ENCODE measurements at places on chromosomes 11 and 22.
A peak's percentile ranks its signal among the peaks of the same experiment; 100 is the strongest.

GRCh38 chr11:59267196-59267595 lies 54.5 kb upstream of the MPEG1 start:
- no peak for DNase-seq

- DNase-seq, result no peak
These were observed 110.3 kb upstream of the TMEM45B start for GRCh38 chr11:129705341-129705740.

DNA sequence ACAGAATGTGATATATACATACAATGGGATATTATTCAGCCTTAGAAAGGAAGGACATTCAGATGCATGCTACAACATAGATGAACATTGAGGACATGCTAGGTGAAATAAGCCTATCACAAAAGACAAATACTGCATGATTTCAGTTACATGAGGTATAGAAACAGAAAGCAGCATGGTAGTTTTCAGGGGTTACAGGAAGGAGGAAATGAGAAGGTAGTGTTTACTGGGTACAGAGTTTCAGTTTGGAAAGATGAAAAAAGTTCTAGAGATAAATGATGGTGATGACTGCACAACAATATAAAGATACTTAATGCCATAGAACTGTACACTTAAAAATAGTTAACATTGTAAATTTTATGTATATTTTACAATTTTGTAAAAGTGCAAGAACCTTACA lies 266.7 kb upstream of the C11orf87 start:
- DNase-seq, result no peak

GRCh38 chr11:33868647-33869461 lies 23.0 kb downstream of the LMO2 start:
- no peak for DNase-seq

DNA sequence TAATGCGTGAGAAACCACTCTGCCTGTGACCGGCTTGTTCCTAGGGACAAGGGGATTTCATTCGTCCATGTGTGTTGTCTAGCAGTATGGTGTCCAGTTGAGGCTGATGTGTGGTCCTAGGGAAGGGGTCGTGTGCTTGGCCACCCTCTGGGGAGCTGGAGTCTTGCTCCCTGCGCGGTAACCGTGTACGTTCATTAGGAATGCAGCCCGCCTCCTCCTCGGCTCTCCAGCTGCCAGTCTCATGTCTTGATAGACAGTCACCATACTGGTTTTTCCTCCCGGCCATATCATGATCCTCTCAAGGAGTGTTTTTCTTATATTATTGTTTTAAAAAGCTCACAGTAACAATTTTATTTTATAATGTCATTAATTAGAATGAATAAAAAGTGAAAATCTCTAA lies 5.9 kb downstream of the CTTN start:
- no peak for DNase-seq

DNA sequence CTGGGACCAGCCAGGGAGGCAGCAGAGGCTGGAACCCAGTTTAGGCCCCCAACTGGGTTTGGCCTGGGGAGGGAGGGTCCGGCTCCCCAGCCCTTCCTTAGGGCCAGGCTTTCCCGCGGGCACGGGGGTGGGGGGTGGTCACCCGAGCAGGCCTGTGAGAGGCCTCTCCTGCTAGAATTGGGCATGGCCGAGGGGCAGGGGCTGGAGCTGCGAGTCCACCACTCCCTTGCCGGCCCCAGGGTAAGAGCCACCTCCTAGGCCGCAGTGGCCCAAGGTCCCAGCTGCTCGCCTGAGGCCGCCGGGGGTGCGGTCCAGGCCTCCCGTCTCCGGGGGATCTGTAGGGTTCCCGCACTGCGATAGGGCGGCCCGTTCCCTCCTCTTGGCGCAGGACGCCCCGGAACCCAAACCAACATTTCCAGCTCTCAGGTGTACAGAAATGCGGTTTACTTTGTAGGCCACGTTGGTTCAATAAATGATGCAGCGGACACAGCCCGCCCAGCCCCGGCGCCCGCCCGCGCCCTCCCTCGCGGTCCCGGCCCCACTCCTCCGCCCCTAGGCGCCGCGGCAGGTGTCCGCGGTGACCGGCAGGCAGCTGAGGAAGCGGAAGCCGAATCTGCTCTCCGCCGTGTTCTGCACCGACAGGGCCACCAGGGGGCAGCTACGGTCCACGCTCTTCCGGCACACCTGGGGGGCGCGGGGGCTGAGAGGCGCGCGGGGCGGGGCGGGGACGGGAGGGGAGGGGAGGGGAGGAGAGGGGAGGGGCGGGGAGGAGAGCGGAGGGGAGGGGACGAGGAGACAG lies 5.9 kb downstream of the LMNTD2 start:
- peak; percentile 55 for DNase-seq

- peak; percentile 63 for DNase-seq
These were observed 29.4 kb upstream of the SLN start for GRCh38 chr11:107741044-107741823.

GRCh38 chr11:37089439-37089838 lies 491.4 kb upstream of the RAG2 start:
- no peak for DNase-seq

DNA sequence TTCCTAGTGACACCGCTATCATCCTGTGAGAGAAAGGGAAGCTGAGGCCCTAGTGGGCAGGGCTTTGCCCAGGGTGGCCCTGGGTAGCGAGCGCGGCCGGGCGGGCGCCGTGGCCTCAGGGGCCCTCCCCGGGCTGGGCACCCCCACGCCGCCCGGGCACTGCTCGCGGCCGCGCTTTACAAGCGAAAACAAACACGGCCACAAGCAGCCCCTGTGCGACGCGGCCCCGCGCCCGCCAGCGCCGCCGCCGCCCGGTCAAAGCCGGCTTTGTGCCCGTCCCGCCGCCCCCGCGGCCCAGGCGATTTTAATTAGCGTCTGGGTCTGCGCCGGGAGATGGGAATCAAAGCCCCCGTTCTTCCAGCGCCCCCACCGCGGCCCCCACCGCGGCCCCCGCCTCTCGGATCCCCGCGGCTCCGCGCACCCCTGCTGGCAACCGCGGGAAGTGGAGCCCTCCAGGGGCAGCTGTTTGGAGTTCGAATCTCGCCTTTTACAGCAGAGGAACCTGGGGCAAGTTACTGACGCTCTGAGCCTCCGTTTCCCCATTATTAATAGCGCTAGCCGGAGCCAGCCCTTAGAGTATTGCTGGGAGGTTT lies 47.9 kb downstream of the CHRDL2 start:
- no peak for DNase-seq

GRCh38 chr11:61345954-61346843 lies 13.2 kb downstream of the TKFC start:
- DNase-seq, result peak; percentile 11

- no peak for DNase-seq
These were observed 22.6 kb upstream of the OLFML1 start for GRCh38 chr11:7462706-7463105.

DNA sequence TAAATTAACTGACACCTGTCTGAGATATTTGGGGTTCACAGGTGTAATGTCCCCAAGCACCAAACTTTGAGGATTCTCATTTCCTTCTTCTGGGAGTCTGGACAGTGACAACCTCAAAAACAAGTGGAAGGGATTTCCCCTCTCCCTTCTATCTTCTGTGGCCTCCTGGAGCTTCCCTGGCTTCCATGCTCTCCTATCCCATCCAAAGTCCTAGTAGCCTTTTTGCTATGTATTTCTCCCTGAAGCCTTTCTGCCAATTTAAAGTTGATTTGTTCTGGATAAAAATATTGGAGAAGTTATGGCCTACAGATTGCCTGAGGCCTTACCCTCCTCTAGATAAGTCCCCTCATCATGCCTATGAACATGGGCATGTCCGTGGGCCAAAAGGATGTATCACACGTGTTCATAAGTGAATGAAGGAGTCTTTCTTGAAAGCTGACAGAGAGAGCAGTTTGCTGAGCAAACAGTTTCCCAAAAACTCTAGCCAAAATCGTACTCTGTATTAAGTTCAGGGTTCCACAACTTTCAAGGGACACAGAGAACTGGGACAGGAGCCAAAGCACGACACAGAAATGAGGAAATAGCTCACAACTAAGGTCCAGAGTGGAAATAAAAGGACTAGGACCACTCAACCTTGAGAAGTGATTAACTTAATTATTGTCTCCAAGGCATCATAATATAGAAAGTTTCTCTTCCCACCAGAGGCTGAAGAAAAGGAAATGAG lies 6.7 kb downstream of the HEPACAM start:
- DNase-seq, result no peak

DNA sequence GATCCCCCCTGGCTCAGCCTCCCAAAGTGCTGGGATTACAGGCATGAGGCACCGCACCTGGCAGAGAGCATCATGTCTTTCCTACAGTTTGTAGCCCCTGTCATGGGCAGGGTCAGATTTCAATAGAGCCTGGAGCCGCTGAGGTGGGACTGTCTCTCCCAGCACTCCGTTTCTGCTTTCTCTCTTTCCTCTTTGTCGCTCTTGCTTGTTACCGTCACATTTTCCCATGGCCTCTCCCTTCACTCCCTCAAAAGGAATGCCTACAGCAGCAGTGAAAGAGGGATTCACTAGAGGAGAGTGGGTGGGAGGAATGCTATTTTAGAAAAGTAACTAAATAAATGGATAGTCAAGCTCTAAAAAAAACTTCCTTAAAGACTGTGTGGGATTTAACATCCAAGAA lies 136.7 kb upstream of the TTC12 start:
- DNase-seq, result no peak

GRCh38 chr22:45863981-45864751 lies 112.8 kb downstream of the WNT7B start:
- peak; percentile 73 for DNase-seq

DNA sequence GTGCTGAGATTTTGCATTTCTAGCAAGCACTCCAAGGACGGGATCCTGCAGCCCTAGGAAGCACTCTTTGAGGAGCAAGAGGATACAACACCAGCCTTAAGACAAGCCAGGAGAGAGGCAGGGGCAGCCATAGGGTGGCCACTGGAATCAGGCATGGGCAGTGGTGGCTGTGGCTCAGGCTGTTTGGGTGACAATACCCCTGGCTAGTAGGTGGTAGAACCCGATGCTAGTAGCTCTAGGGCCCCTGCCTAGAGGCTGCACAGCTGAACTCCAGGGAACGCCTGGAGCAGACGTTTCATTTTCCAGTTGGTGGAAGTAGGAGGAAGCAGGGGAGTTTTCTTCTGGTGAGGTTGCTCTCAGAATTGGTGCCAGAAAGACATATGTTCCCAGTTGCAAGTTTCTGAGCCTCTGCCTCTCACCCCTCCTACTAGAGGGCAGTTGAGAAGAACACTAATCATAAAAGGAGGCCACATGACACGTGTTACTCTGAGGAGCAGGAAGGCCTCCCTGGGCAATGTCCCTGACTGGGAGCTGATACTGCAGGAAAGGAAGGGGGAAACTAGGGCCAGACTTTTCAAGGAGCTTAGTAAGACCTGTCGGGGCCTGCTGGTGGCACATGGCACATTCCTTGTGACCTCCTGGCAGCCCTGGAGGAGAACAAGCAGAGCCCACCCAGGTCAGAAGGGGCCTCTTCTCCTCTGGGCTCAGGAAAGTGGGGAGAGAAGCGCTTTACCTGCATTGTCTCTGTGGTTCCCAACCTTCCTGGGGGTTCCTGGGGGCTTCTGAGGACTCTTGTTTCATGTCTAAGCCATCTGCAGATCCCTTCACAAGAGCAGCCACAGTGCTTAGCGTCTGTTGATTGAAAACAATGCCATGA lies 56.6 kb upstream of the DRD2 start:
- DNase-seq, result no peak

DNA sequence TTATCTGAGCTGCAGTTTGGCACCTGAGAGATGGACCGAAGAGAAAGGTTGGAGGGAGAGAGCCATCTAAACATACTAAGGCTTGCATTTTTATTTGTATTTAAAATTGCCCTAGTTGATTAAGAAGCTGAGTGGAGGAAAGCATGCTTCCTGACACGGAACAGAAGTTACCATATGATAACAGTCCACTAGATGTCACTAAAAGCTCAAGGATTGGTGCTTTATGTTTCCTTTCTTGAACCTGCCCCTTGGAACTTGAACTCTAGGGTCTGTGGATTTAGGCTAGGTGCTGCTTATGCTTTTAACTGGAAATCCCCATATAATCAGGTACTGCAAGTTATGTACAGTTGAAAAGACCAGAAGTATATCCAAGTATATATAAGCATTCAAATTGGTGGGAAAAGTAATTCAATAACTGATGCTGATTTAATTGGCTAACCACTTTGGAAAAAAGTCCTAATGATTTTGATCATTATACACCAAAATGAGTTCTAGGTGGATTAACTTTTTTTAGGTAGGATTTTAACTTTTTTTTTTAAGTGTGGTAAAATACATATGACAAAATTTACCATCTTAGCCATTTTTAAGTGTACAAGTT lies 9.5 kb downstream of the RBMXL2 start:
- DNase-seq, result peak; percentile 73

- DNase-seq, result no peak
These were observed 653 bp downstream of the GRK3 start for GRCh38 chr22:25564979-25565677.

- no peak for DNase-seq
These were observed 24.3 kb downstream of the MPPED1 start for GRCh38 chr22:43435851-43436811.

- no peak for DNase-seq
These were observed 1174.4 kb downstream of the BRD1 start for GRCh38 chr22:48653306-48653705.

- no peak for DNase-seq
These were observed 971.7 kb upstream of the CHORDC1 start for GRCh38 chr11:91194546-91194945.

- DNase-seq, result peak; percentile 47
These were observed 534 bp downstream of the RBFOX2 start for GRCh38 chr22:36027935-36028645.

DNA sequence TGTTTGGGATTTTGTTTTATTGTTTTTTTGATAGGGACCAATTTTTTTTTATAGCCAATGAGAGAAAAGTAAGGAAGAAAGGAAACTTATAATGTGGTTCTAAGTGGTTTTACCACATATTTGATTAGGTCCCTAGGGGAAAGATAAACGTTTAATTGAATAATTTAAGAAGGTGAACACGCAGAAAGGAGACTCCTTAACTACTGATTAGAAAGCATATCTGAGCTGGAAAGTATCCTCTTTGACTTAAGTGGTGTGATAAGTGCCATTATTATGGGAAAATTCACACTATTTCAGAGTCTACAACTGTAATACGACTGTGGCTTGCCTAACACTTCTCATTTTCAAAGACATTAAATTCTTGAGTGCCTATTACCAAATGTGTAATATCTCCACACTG lies 106.5 kb upstream of the GRAMD1B start:
- no peak for DNase-seq

GRCh38 chr22:35307892-35308291 lies 8.2 kb downstream of the TOM1 start:
- DNase-seq, result no peak

DNA sequence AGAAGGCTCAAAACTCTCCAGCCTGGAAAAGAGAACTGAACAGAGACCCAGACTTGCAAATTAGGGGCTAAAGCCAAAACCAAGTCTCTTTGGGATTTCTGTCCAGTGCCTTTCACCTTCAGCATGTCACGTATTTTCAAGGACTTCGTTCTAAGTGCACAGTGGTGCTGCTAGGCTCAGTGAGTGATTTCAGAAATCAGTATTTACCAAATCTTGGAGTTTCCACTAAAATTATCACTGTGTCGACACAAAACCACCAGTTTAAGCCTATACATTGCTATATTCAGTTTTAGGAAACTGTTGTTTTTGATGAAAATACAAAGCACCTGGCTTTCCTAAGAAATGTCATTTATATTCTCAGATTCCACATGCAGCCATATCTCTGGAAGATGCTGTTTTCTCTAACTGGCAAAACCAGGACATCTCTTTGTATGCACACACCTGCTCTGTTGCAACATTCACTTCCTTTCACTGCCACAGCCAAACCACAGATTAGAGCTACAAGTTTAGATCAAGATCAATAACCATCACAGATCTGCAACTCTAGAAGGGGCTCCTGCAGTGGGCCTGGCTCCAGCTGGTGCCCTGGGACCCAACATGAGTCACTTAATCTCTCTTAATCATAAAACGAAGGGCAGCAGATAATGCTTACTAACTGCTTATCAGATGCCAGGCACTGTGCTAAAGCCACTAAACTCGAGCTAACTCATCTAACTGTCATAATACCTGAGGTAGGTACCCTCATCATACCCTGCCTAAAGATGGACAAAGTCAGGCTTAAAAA lies 22.3 kb downstream of the SMCO4 start:
- DNase-seq, result no peak

Data from Kasumi-1 (cell line).